CD4-positive, alpha-beta T cell treated with Interleukin-17A for 1 hour (primary cell): ENCODE measurements at places on chromosomes 12 and 14.

DNA sequence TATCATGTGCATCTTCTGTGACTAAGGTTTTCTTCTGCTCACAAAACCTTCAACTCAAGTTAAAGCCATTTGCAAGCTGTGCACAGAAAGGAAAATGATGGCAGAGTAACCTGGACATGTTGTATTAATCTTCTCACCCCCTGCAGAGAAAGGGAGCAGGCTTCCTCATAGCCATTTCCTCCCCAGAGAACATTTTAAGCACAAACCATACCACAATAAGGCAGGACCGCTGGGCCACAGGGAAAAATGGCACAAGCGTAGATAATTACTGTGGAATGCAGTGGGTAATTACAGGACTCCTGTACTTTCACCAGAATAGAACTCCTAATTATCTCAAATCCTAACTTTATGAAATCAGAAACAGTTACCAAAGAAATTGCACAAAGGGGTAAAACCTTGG lies 215.7 kb downstream of the KIF21A start:
- DNase-seq = no peak

GRCh38 chr14:53022593-53022992 lies 71.7 kb upstream of the FERMT2 start:
- no peak for DNase-seq

DNA sequence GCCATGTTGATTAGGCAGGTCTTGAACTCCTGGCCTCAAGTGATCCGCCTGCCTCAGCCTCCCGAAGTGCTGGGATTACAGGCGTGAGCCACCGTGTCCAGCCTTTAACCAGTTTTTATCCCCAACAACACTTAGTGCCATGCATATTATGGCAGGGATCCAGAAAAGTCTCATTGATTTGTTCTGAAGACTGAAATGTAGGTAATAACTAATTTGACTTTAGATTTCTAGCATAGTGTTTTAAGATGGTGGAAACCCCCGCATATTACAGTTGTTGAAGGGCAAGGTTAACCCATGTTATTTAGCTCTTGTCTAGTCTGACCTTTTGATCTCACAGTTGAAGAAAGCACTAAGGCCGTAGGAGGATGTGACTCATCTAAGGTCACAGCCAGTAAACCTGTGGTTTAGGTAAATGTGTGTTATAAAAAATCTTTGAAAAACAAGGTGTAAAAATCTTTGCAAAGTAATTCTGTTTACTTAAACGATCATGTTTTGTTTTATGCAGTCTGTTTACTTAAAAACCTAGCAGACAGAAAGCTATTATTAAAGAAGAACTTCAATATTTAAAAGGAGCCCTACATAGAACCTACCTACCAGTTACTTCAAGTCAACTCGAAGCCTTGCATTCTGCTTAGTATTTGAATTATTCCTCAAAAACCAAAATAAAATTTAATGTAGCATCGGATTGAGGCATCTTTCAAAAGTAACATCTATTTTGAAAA lies 24.8 kb downstream of the BICDL1 start:
- DNase-seq = peak; percentile 94

- no peak for DNase-seq
These were observed at the start of gene SYT1 for GRCh38 chr12:78864403-78864869. Gene SYT1 (plus strand): TSS chr12:78864774.

GRCh38 chr12:6376870-6377666 lies 1.7 kb upstream of the SCNN1A start:
- peak; percentile 13 for DNase-seq

- DNase-seq = no peak
These were observed 208.1 kb downstream of the ZFP36L1 start for GRCh38 chr14:68584786-68585185.

- DNase-seq = no peak
These were observed 601.8 kb downstream of the SLC16A7 start for GRCh38 chr12:60197589-60197988.

DNA sequence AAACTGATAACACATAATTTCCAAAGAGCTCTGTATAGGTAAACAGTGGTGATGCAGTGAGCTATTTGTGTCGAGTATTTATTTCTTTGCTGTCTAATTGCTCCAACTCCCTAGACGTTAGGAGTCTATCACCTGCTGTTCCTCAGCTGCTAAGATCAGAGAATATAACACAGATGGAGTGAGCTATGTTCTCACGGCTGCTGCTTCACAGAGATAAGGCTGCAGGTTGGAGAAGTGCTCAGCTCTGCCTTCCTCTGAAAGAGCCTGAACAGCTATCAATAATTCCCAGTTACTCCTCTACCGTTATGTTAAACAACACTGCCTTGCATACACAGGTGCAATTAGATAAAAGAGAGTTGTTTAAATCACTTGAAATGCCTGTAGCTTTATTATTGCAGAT lies 103.2 kb upstream of the MDGA2 start:
- no peak for DNase-seq

DNA sequence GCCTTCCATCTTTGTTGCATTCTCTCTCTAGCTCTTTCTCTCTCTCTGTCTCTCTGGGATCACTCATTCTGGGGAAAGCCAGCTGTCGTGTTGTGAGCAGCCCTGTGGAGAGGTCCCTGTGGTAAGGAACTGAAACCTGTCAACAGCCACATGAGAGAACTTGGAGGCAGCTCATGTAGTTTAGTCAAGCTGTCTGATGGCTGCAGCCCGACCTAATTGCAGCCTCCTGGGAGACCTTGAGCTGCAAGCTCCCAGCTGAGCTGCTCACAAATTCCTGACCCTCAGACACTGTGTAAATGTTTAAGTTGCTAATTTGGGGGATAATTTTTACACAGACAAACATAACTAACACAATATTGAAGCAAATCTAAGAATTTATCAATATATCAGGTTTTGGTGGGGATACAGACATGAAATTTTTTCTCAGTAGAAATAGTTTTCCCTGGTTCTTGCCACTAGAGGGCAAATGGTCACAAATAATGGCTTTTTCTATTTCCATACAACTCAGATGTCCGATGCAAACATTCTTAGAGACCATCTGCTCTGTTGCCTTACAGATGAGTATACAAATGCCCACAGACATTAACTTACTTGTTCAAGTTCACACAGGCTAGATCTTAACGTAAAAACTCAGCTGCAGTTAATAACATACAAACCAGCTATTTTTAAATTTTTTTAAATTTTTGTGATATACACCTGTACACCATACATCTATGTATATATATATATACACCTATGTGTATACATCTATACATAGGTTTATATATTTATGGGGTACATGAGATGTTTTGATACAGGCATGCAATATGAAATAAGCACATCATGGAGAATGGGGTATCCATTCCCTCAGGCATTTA lies 15.5 kb upstream of the KRR1 start:
- DNase-seq = peak; percentile 58

DNA sequence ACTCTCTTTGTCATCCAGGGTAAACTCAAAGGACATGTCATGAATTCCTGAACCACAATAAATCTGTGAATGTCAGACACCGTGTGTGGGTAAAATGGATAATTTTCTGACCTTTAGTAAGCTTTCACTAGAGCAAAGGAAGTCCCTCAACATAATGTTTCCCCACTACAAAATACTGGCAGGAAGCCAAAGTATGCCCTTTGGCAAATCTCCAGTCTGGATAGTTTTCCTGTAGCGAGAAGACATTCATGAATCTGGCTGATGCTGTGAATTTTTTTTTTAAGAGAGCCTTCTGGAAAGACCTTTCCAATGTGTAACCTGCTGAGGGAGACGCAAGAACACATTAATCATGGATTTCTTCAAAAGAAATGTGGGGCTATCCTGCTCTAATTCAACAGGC lies 389.6 kb upstream of the DDHD1 start:
- no peak for DNase-seq

- DNase-seq = no peak
These were observed 333.8 kb downstream of the CACNA1C start for GRCh38 chr12:2386566-2386965.

- DNase-seq = no peak
These were observed 5.8 kb downstream of the TRIP11 start for GRCh38 chr14:92033906-92034687.

GRCh38 chr14:61860294-61860918 lies 98.2 kb downstream of the SNAPC1 start:
- DNase-seq = peak; percentile 52

GRCh38 chr12:121391619-121392324 lies 8.1 kb upstream of the RNF34 start:
- DNase-seq = peak; percentile 46

- DNase-seq = no peak
These were observed 14.4 kb upstream of the AACS start for GRCh38 chr12:125050868-125051267.

DNA sequence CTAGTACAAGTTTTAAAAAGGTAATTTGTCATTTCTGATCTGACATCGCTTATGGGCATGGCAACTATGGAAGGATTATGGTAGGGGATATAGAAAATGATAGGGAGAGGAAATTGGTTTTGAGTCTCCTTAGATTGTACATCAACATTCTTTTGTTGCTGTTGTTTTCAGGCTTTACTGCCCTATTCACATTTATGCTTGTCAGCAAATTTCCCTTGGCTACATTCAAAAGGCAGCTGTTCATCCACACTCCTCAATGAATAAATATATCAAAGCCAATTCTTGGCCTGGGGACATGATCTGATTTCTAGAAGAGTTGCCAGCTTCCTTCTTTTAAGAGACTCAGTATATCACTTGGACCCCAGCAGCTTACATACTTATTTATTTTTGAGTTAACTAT lies 283.4 kb downstream of the CEP128 start:
- DNase-seq = no peak

DNA sequence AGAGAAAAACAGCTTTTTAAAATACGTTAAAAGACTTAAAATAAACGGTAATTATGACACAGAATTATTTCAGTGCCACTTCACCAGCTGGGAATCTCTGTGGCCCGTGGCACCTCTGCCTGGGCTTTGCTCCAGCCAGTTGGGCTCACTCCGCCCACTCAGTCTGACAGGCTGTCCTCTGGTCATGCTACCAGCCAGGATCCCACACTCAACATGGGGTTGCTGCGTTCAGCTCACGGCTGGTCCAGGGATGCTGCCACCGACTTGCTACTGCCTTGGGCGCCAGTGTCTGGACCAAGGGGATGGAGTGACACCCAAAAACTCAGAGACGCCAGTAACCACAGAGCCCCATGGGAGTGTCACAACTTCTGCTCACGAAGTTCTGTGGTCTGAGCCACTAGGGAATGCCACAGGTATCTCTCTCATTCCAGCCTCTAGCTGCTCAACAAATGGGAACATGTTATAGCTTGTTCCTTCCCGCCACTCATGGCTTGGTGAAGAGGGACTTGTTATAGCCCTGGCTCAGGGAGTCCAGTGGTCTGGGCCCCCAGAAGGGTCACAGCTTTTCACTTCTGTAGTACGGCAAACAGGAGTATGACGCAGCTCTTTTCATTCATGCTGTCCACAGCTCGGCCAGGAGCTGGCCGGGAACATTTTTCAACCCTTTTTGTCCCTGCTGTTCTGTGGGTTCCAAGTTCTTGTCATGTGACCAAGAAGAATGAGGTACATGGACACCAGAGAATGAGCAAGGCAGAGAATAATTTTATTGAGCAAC lies 23.4 kb upstream of the ATXN7L3B start:
- no peak for DNase-seq

GRCh38 chr14:87679866-87680265 lies 313.1 kb downstream of the GALC start:
- no peak for DNase-seq

DNA sequence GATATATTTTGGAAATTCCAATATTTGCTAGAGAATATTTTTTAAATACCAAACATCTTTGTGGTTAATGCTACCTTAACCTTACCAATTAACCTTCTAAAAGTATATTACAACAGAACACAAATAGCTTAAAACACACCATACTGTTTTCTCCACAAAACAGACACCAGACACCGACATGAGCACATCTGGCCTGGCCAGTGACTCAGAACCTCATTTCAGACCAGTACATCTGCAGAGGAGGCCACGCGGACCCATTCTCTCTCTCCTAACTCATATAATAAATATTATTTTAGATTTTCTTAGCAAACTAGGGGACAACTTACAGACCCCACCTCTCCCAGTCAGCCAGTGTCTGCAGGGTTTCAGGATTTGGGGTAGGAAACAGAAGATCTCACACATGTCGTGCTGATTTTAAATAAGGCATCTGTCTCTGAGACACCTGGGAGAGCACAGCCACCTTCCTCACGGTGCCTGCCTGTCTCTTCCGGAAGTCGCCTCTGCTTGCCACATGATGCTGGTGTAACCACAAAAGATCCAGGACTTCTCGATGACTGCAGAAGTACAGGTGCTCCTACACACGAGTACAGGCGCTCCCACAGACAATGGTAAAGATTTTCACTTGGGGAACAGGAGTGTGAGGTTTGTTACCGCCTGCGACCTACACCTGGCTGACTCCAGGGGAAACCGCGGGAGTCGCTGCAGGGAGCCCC lies 9.7 kb upstream of the ANKLE2 start:
- DNase-seq = peak; percentile 63

GRCh38 chr12:1544996-1545700 lies 49.2 kb downstream of the FBXL14 start:
- DNase-seq = no peak
